ENCODE measurements at places on chromosomes 2 and 18. TPM values are rescaled to one million over a fixed set of nuclear protein-coding genes. Genes with fewer than 3 reads are reported as not detected.

GRCh38 chr2:73285159-73285739 lies 971 bp upstream of the FBXO41 start:
- H3K4me1 ChIP-seq = peaks cover 39% of the 10 kb centered on the region
- H3K4me3 ChIP-seq = peak overlapping the region; percentile 85
- peaks cover 9% of the 10 kb centered on the region for H3K36me3 ChIP-seq
- H3K27ac ChIP-seq = peak overlapping the region; percentile 91
- no peaks in the 10 kb centered on the region for H3K27me3 ChIP-seq
- no peak for DNase-seq

DNA sequence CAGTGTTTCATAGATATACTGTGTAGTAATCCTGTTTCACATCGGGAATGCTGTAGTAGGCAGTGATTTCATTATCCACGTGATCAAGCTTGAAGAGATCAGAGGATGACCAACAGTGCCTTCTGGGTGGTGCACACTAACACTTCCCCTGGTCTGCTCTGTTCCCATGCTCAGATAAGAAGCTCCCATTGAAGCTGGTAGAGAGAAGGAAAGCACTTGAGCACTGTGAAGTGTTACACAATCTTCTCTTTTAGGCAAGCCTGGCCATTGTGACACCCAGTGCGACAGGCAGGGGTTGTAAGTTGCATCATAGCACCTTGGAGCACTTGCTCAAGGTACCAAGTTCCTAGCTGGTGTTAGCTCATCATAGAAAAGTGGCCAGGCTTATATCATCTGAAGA lies 30.6 kb upstream of the GPD2 start:
- H3K4me3 ChIP-seq = no peak overlapping the region
- no peaks in the 10 kb centered on the region for H3K27me3 ChIP-seq
- no peaks in the 10 kb centered on the region for H3K4me1 ChIP-seq
- H3K27ac ChIP-seq = no peak overlapping the region
- H3K36me3 ChIP-seq = no peaks in the 10 kb centered on the region

The KCNS3 gene
- 5.2 TPM for total RNA-seq

DNA sequence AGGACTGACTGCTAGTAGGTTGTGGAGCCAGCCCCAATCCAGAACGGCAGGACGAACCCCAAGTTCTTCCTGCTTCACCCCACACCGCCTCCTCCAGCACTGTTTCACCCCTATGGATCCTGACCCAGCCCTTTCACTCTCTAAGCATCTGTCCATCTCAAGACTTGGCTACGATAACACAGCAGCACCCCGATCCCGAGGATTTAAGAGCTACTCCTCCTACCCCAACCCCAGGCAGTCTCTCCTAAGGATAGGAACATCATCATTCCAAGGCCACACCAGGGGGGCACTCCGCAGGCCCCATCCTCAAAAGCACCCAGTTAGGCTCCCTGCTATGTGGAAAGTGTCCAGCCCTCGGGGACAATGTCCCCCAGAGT lies 645 bp downstream of the KCTD18 start:
- H3K4me1 ChIP-seq = peaks cover 16% of the 10 kb centered on the region
- peaks cover 5% of the 10 kb centered on the region for H3K27me3 ChIP-seq
- DNase-seq = no peak
- H3K27ac ChIP-seq = peak overlapping the region; percentile 69
- H3K36me3 ChIP-seq = no peaks in the 10 kb centered on the region

DNA sequence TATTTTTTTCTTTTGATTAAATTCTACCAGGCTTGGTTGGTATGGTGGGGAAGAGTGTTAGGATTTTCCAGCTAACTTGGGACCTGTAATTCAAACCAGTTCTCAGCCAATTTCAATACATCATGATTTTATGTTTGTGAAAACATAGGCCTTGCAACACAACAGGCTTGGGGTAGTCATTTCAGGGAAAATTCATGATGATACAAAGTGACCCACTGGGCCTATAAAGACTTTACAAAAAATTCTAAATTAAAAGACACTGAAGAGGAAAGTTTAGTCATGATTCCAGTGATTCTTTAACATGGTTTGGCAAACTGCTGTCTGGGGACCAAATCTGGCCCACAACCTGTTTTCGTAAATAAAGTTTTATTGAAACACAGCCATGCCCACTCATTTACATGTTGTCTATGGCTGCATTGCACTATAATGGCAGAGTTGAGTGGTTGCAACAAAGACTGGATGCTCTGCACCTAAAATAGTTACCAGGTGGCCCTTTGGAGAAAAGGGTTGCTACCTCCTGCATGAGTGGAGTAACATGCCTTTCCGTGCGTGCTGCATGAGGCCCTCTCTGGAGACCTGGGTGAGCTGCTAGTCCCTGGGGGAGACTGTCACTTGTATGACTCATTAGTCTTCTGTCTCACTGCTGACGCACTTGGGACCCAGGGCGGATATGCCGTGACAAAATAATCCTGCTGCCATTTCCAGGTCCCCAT lies 73.6 kb downstream of the NPAS2 start:
- H3K4me1 ChIP-seq = peaks cover 55% of the 10 kb centered on the region
- no peaks in the 10 kb centered on the region for H3K27me3 ChIP-seq
- no peak overlapping the region for H3K4me3 ChIP-seq
- peak; percentile 87 for DNase-seq
- peak overlapping the region; percentile 46 for H3K27ac ChIP-seq

- no peak overlapping the region for H3K27ac ChIP-seq
- DNase-seq = no peak
- H3K27me3 ChIP-seq = 0 out of 2 replicates have a peak, but pooled peaks cover 3% of the 10 kb centered on the region
- no peaks in the 10 kb centered on the region for H3K4me1 ChIP-seq
- H3K4me3 ChIP-seq = no peak overlapping the region
Measured at GRCh38 chr2:39701137-39701536, 35.4 kb downstream of the TMEM178A start.

GRCh38 chr2:224401641-224402342 lies at the start of gene FAM124B:
TSS of gene FAM124B (minus strand) at chr2:224402107. CDS start at chr2:224401768, 339 bp downstream.
- no peaks in the 10 kb centered on the region for H3K27me3 ChIP-seq
- no peak within 1 kb of the TSS for H3K4me3 ChIP-seq
- H3K4me1 ChIP-seq = no peaks in the 10 kb centered on the region

DNA sequence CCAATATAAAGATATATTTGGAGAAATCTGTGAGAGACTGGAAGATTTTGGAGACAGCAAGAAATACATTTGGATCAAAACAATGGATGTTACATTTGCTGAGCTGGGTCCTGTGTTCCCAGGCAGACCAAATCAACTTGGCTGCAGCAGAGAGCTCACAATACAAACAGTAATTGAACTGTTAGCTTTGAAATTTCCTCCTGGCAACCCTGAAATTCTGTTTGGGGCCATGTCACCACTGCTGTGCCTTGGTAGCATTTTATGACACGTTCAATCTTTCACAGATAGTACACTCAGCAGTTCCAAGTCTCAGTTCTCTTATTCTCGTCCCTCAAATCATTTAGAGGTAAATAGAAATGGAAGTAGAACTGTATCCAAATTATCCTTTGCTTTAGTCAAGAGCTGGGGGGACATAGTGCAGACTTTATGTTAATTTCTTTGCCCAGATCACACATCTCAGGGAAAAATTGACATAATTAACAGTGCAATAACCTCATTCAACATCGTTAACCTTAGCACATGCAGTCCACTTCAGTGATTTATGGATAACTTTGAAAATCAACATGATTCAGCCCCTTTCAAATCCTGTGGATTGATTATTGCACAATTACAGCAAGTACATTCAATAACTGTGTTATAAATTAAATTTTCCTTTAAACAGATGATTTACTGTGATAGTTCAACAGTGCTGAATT lies 277.4 kb upstream of the MC4R start:
- H3K36me3 ChIP-seq = no peaks in the 10 kb centered on the region
- no peak for DNase-seq
- no peaks in the 10 kb centered on the region for H3K4me1 ChIP-seq
- H3K4me3 ChIP-seq = no peak overlapping the region

DNA sequence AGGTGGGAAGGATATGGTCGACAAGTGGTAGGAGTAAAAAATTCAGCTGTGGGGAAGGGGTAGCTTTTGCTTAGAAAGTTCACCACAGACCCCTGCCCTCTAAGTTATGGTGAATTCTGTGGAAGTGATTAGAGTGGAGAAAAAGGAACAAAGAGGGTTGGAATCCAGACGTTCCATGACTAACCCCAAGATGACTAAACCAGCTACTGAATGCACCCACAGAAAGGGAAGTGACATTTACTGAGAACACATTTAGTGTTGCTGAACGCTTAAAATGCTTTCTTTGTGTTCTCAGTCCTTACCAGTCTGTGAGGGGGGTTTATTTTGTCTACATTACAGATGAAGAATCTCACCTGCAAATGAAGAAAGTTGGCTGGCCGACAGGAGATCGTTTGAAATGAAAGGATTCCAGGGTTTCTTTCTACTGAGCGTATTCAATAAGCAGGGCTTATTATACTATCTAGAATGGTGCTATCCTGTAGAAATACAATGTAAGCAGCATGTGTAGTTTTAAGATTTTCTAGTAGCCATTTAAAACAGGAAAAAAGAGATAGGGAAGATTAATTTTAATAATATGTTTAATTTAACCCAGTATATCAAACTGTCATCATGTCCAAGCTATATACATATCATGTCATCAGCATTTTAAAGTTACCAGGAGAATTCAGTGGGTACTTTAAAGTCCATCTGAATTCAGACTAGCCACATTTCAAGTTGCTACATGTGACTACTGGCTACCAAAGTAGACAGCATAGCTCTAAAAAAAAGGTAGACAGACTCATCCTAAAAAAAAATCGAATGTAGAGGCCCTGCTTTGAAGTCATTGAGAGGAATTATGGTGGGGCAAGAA lies 60.1 kb downstream of the LIMS1 start:
- DNase-seq = peak; percentile 62
- H3K36me3 ChIP-seq = no peaks in the 10 kb centered on the region
- H3K27me3 ChIP-seq = no peaks in the 10 kb centered on the region
- peak overlapping the region; percentile 42 for H3K4me3 ChIP-seq

DNA sequence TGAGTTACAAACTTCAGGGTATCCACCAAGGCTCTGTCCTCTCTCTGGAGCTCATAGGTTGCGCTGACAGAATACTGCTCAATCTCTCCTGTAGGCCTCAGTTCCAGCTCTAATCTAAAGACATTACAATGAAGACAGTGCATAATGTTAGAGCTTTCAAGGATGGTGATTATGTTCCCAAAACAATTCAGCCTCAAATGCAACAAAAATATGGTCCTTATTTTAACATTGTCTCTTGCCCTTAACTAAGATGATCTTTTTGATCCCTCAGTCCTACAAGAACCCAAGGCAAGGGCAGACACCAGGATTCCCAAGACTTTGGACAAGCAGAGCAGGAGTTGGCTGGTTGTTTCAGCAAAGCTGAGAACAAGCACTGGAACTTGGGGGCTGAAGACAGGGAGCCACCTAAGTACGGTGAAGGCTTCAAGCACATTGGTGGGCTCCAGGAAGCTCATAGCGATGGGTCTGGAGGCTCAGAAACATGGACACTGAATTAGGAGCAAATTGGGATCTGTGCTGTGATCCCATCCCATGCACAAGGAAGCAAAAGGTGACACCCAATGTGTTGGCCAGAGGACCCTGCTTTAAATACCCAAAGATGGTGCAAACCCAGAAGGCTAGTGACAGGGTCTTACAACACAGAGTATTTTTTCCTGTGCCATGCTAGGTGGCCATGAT lies 24.7 kb downstream of the APOB start:
- H3K27ac ChIP-seq = no peak overlapping the region
- H3K4me3 ChIP-seq = no peak overlapping the region
- no peaks in the 10 kb centered on the region for H3K36me3 ChIP-seq
- no peak for DNase-seq
- H3K27me3 ChIP-seq = peaks cover 35% of the 10 kb centered on the region
- no peaks in the 10 kb centered on the region for H3K4me1 ChIP-seq

The PLGLB2 gene
- 0.91 TPM for total RNA-seq

- H3K36me3 ChIP-seq = no peaks in the 10 kb centered on the region
- no peak overlapping the region for H3K27ac ChIP-seq
- H3K4me3 ChIP-seq = no peak overlapping the region
- H3K4me1 ChIP-seq = no peaks in the 10 kb centered on the region
- no peak for DNase-seq
- H3K27me3 ChIP-seq = no peaks in the 10 kb centered on the region
Measured at GRCh38 chr2:225437319-225437718, 37.8 kb downstream of the NYAP2 start.

The TRPM8 gene
- 0.39 TPM for total RNA-seq

DNA sequence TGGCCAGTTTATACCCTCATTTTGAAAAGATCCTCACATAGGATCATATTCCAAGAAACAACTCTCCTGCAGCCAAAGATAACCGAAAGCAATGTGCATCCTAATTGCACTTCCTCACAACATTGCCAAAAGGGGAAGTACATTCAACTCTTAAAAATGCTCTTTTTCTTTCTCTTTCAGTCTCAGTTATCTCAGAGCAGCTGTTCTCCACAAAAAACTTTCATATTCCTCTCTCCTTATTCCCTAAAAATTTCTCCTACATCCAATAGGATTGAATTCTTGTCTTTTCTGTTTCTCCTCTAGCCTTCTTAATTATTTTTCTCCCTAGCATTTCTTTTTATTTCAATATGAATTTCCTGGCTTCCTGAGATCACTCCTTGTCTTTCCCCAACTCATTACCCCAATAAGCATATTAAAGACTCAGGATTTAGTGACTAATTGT lies 7.4 kb upstream of the VRK2 start:
- H3K27me3 ChIP-seq = no peaks in the 10 kb centered on the region
- no peak overlapping the region for H3K27ac ChIP-seq
- H3K4me1 ChIP-seq = peaks cover 18% of the 10 kb centered on the region
- H3K4me3 ChIP-seq = no peak overlapping the region

The TUBA3D gene
- total RNA-seq = not detected

The TWIST2 gene
- not detected for total RNA-seq

DNA sequence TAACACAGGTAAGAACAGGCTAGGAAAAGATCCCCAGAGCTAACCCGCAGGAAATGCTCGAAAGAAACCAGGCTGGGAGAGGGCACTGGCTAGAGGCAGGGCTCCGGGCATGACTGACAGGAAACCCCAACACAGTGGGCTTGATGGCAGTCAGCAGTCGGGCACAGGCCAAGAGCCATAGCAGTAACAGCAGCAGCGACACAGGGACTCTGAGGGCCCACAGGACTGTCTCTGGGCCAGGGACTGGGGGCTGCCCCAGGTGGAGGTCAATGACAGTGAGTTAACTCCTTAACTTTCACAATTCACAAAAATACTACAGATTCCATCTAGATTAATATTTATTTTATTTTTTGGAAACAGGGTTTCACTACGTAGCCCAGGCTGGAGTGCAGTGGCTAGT lies 37.3 kb upstream of the ASPRV1 start:
- H3K36me3 ChIP-seq = no peaks in the 10 kb centered on the region
- no peak overlapping the region for H3K27ac ChIP-seq
- no peak for DNase-seq
- peaks cover 41% of the 10 kb centered on the region for H3K4me1 ChIP-seq
- no peaks in the 10 kb centered on the region for H3K27me3 ChIP-seq

DNA sequence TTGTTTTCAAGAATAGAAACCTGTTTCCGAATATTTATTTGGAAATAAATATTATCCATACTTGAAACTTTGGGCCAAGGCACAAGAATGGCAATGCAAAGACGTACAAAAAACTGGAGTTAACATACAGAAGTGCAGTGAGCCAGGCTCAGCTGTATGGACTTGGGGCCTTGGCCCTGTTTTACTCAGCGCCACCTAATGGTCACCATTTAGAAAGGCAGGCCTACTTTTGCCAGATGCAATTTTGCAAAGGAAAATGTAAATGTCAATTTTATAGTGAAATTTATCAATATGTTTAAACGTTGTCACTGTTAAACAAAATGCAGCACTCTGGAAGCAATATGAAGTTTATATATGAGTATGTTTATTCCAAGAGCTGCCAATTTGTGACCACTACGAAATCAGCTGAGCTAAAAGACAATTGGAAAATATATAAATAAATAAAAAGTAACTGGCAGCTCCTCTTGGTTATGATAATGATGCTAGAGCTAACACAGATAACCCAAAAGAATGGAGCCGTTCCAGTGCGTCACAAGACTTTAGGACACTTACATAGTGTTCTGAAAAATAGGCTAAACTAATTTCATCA lies 155.0 kb downstream of the ARHGAP15 start:
- DNase-seq = peak; percentile 47
- no peak overlapping the region for H3K27ac ChIP-seq
- no peaks in the 10 kb centered on the region for H3K4me1 ChIP-seq
- peaks cover 7% of the 10 kb centered on the region for H3K27me3 ChIP-seq
- H3K36me3 ChIP-seq = no peaks in the 10 kb centered on the region
- no peak overlapping the region for H3K4me3 ChIP-seq

The TCF23 gene
- not detected for total RNA-seq

Measured in HCT116 (cell line).